Stimulated activated CD8-positive, alpha-beta memory T cell treated with anti-CD3 and anti-CD28 coated beads, Interleukin-2, amount 100 ng/mL, for 1 hour (primary cell): ENCODE measurements at places on chromosomes 5 and 9.
A peak's percentile ranks its signal among the peaks of the same experiment; 100 is the strongest.

GRCh38 chr5:42767491-42768105, 11.0 kb downstream of the CCDC152 start:
- DNase-seq: no peak

DNA sequence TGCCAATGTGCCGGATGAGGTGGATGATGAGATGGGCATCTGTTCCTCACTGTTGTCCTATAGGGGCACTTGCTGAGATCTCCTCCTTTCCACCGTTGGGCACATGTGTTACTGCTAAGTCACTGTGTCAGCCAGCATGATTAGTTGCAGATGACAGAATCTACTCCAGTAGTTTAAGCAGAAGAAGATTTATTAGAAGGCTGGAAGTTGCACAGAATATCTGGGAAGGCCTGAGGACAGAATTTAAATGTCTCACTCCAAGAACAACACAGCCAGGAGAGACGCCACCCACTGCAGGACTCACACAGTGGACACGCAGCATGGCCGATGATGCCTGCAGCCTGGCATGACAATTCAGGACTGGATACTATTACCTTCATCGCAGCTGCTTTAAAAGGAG, 157.5 kb downstream of the NSG2 start:
- DNase-seq: no peak

GRCh38 chr9:135079676-135080075, 7.8 kb upstream of the OLFM1 start:
- DNase-seq: no peak

DNA sequence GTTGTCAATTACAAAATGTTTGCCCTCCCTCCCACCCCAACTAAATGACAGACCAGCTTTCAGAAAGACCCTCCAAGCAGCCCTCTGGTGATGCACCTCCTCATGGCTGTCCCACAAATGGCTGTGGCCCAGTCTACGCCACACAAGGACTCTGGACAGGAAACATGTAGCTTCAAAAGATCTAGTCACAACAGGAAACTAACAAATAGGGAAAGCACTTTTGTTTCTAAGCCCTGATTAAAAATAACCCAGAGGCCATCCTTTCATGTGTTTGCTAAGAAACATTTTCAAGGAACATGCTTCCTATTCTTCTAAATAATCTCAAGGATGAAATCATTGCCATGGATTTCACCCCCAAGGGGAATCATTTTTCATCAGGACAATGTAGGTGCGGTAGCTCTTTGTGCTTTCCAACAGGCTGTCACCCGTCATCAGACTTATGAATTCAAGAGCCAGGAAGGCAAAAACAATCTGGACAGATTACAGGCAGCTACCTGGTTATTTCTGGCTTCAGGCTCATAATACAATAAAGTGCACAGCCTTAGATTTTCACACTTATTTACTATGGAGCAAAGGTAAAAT, 20.1 kb downstream of the PCSK1 start:
- DNase-seq: no peak

- no peak for DNase-seq
These were observed 72.3 kb upstream of the NIPAL4 start for GRCh38 chr5:157387683-157388093.

- no peak for DNase-seq
These were observed 33.1 kb downstream of the GRAMD2B start for GRCh38 chr5:126456217-126456820.

DNA sequence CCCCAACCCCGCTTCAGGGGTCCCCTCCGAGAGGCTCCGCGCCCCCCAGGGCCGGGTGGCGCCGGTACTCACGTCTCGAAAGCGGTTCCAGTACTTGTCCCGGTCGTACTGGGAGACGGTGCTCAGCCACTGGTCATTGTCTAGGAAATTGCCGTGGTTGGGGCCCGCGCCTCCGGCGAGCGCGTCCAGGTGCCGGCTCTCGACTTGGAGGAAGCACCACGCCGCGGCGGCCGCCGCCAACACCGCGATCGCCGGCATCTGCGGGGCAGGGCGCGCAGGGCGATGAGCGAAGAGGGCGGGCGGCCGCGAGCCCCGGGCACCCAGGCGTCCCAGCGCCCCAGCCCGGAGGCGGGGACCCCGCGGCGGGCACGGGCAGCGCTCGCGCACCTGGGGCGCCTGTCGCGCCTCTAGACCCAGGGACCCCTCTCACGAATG, 808 bp downstream of the SPOCK1 start:
- no peak for DNase-seq

DNA sequence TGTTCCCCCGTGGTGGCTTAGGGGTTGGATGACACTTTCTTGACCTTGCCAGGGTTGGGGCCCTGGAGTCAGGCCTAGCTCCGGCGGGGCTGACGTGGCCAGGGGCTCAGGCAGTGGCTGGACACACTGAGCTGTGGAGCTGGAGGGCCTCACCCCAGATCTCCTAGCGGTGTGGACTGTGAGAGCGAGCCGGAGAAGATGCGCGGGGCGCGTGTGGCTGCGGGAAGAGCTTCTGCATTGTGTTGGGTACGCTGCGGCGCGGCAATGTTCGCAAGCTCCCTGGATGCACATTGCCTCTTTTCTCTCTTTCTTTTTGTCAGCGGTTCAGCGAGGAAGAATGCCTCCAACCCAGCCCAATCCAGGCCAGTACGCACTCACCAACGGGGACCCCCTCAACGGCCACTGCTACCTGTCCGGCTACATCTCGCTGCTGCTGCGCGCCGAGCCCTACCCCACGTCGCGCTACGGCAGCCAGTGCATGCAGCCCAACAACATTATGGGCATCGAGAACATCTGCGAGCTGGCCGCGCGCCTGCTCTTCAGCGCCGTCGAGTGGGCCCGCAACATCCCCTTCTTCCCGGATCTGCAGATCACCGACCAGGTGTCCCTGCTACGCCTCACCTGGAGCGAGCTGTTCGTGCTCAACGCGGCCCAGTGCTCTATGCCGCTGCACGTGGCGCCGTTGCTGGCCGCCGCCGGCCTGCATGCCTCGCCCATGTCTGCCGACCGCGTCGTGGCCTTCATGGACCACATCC, 4.8 kb downstream of the NR2F1 start:
- DNase-seq: no peak

DNA sequence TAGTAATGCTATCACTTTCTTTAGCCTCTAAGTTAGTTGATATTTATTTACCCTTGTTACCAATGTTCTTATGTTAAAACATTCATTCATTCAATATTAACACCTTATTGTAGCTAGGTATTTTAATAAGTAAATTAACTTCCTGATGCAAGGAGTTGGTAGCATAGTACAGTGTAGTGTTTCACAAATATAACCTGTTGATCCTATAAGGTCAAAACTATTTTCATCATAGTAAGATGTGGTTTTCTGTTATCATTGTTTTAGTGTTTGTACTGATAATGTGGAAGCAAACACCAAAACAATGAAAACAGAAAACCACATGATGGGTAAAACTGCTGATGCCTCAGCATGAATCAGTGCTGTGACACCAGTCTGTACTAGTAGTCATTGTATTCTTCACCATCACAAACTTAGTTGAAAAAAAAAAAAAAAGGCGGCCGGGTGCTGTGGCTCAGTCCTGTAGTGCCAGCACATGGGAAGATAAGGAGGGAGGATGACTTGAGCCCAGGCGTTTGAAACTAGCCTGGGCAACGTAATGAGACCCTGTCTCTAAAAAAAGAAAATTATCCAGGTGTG, 36.5 kb downstream of the ZCCHC7 start:
- DNase-seq: no peak

GRCh38 chr9:34123682-34124081, 2.8 kb downstream of the DCAF12 start:
- no peak for DNase-seq

GRCh38 chr9:98222885-98223691, 30.7 kb upstream of the CORO2A start:
- no peak for DNase-seq

- DNase-seq: no peak
These were observed 42.2 kb downstream of the ERP44 start for GRCh38 chr9:100056561-100056960.

- no peak for DNase-seq
These were observed 110.1 kb upstream of the RAD23B start for GRCh38 chr9:107172979-107173347.

DNA sequence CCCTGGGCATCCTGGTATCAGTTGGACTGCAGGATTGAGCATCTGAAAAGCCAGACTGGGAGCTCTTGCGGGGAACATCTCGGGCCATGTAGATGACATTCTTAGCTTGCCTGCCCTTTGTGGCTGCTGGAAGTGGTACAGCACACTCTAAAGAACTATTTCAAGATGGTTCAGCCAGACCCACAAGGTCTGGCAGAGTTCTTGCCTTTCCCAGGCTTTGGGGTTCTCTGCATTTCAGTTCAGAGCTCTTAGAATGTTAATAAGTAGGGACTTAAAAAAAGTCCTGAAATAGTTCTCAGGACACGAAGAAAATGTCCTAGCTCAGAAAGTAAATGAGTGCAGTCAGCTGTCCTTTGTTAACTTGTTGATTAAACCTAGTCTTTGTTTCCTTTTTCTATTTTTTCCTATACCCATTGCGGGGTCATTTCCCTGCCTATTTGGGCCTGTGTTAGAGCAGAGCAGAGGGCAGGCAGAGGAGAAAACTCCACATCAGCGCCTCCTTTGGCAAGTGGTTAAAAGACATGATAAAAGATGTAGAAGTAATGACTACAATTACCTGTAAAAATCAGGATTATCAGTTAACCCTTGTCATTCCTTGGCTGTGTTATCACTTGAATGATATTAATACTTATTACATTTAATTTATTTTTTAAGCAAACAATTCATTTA, 291.5 kb downstream of the ZSWIM6 start:
- no peak for DNase-seq

DNA sequence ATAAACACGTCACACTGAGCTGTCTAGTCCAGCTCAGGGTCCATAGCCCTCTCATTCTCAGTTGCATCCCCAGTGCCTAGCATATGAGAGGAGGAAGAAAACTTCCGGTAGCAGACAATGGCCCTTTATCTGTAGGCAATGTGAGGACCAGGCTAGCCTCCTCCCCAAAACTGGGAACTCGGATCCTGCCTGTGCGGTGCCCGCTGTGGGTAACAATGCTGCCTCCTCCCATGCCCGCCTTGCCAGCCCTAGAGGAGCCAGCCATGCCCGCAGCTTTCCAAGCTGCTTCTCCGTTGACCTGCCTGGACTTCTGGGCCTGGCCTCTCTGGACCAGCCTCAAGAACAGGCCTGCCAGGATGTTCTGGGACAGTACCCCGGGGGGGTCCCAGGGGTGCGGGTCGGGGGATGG, 74.6 kb upstream of the ORM1 start:
- DNase-seq: no peak

- no peak for DNase-seq
These were observed 1201.4 kb upstream of the C9orf72 start for GRCh38 chr9:28774433-28775235.

DNA sequence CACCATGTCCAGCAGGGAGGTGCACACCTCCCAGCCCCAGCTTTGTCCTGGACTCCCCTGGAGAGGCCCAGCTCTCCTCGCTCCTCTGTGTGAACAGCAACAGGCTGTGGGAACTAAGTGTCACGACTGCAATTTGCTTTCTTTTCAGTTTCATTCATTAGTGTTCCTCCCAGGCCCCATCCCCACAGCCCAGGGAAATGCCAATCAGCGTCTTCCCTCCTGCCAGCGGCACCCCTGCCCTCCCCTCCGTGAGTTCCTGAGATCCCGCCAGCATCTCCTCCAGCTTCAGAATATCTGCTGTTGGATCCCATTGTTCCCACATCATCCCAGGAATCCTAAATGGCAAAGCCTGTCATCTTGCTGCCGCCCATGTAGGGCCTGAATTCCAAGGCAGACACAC, 13.1 kb upstream of the RPL26L1 start:
- DNase-seq: no peak

DNA sequence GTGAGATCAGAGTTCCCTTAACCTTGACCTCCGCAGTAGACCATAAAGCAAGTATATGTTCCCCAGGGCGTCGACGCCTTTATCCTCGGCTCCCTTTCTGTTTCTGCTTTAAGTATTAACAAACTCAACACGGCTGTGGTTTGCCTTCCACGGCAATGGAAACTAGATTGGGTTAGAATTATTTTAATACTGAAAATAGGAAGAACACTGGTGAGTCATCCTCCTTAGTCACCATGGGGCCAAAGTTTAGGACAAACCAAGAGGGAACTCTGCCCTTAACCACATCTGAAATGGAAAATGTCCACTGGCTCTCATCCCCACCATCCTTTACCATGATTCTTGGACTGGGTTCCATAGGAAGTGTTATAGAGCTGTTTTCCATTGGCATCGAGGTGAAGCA, 386.1 kb downstream of the ACTL7B start:
- DNase-seq: no peak

DNA sequence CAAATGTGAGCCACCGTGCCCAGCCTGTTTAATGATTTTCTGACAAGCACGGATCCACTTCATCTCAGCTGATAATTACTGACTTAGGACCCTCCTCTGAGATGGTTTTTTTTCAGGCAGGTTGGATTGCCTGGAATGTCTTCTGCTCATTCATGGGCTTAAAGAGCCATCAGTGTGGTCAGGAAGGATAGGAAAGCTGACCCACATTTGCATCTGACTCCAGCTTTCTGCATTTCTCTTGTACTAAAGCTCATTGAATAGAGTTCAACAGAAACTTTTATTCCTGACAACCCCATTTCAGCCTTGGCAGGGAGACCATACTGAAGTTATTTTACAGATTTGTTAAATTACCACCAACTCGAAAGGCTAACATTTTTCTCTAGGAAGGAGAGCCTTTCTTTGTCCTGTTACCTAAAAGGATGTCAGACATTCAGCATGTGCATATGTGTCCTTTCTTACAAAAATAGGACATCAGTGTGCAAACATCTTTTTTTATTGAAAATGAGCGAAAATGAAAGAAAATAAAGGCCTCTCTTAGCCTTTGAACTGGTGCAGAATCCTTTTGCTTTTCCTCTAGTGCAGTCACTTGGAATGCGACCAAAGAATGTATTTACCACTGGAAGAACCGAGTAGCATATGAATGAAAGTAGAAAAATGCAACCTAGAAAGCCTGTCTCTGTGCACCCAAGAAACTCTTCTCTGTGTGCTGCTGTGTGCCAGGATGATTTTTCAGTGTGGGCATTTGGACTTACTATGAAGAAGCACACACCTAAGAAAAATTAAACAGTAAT, 26.6 kb downstream of the ADCY2 start:
- no peak for DNase-seq

- peak; percentile 14 for DNase-seq
These were observed 15.7 kb downstream of the RGS3 start for GRCh38 chr9:113479174-113479621.

GRCh38 chr9:96721731-96722429, 56.0 kb downstream of the ZNF510 start:
- DNase-seq: no peak

GRCh38 chr9:105883847-105884246, 189.5 kb downstream of the TMEM38B start:
- DNase-seq: no peak
